ENCODE measurements at places on chromosomes 2 and 18.

DNA sequence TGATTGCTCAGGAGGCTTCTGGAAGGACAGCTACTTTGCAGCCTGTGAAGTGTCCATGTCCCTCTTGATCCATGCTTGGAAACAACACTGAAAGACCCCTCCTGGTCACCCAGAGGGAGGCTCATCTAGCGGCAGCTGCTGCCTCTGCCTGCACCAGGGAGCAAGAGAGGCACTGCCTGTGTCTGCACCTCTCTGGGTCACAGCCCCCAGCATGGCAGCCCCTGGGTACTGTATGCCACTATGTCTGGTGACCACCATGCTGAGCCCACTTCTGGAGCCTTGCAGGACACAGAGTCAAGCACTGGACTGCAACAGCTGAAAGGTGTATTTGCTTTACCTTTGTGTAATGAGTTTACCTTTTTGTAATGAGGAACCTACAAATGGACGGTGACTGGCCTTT, 186.3 kb upstream of the MYT1L start:
- DNase-seq, result no peak

DNA sequence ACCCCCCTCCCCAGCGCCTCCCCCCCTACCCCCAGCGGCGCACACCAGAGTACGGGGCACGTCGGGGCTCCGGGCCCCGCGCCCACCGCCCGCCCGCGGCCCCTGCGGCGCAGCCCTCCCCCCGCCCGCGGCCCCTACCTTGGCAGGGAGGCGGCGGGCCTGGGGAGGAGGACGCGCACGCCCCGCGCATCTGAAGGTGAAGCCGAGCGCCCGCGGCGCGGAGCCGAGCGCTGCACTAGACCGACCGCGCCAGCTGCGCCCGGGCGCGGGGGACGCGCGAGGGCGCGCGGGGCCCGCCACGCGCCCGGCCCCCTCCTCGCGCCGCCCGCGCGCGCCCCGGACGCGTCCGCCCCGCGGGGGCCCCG, at the start of gene ZNF516:
Gene ZNF516 (minus strand): TSS at position 237 of the 365 bp plus-strand sequence. CDS start 52,188 bp downstream, outside the sequence.
- no peak for DNase-seq

GRCh38 chr2:238108423-238109183, 8.5 kb downstream of the ESPNL start:
- DNase-seq, result no peak

- no peak for DNase-seq
These were observed 61.3 kb downstream of the PTRHD1 start for GRCh38 chr2:24731923-24732322.

GRCh38 chr2:215635071-215635787, 199.4 kb upstream of the FN1 start:
- no peak for DNase-seq

- DNase-seq, result no peak
These were observed 135.8 kb upstream of the DSEL start for GRCh38 chr18:67652288-67652687.

DNA sequence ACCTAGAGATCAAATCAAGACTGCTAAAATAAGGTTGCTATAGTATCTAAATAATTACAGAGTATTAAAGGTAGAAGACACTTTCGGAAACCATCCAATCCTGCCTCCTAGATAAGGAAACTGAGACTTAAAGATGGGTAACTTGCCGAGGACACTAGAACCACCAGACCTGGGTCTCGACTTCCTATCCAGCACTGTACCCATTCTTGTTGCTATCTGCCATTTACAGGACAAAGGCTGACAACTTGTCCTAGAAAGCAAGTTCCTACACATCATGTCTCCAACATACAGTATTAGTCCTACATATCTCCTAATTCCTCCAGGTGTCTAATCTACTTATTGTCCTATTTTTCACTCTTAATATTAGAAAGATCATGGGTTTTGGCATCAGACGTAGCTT, 37.7 kb downstream of the TRAK2 start:
- no peak for DNase-seq

GRCh38 chr2:36058953-36059352, 296.6 kb upstream of the CRIM1 start:
- DNase-seq, result no peak

GRCh38 chr2:223315813-223316212, 263.8 kb downstream of the KCNE4 start:
- no peak for DNase-seq

GRCh38 chr2:120678926-120679325, 56.7 kb upstream of the GLI2 start:
- no peak for DNase-seq

- DNase-seq, result no peak
These were observed 892.1 kb upstream of the ACVR2A start for GRCh38 chr2:146952696-146953095.

DNA sequence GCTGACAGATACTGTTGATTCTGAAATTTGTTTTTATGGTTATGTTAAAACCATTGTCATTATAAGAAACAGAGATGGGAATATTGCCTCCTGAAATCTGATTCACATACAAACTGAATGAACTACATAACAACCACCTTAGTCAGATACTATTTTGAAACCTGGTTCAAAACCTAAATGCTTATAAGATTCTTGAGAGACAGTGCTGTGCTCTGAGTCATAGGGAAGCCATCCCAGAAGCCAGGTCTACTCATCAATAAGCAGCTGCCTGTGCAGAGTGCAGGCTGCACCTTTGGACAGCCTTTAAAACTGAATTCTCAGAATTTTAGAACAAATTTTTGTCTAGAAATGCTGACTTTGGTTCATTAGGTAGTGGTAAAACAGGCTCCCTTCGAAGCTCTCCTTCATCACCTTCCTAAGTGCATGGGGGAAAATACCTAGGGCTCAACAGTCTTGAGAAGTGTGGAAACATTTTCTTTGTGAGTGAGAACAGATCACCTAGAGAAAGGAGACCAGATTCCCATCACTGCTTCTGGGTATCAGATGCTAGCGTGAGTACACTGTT, at the start of gene SERPINB7:
Gene SERPINB7 (plus strand): TSS at position 253 of the 565 bp plus-strand sequence. CDS start 6,955 bp downstream, outside the sequence.
- DNase-seq, result no peak

- no peak for DNase-seq
These were observed 352.0 kb downstream of the RNF144A start for GRCh38 chr2:7269106-7269643.

DNA sequence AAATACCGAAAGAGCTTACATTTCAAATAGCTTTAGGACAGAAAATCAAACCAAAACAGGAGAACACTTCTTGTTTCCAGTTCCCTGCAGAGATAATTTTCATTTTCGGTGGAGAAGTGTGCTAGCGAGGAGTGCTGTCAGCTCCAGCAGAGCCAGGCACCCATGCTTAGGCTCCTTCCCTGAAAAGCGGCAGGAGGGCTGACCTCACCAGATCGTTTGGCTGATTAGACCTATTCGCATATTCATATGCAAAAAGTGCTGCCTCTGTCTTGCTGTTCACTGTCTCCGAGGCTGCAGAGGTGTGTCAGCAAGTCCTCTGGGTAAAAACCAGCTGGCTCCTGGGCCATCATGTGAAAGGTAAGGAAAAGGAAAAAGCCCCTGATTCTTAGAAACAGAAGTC, 225.8 kb upstream of the COPS8 start:
- DNase-seq, result no peak

DNA sequence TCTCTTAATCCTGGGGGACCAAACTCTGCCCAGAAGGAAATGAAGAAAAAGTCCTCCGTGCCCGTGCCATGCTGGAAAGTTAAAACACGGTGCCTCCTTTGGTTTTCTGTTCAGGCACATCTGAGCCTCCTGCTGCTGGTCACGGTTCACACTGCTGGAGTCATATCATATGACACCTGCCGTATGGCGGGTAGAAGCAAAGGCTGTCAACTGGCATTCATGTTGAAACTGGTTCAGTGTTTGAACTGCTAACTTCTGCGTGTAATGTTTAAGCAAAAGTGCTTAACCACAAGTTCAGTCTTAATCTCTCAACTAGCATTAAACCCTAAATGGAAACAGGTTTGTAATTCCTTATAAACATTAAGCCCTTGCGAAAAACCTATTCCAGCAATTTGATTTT, 3.1 kb downstream of the STK39 start:
- peak; percentile 6 for DNase-seq

GRCh38 chr2:239385096-239386000, 15.5 kb downstream of the HDAC4 start:
- DNase-seq, result no peak

DNA sequence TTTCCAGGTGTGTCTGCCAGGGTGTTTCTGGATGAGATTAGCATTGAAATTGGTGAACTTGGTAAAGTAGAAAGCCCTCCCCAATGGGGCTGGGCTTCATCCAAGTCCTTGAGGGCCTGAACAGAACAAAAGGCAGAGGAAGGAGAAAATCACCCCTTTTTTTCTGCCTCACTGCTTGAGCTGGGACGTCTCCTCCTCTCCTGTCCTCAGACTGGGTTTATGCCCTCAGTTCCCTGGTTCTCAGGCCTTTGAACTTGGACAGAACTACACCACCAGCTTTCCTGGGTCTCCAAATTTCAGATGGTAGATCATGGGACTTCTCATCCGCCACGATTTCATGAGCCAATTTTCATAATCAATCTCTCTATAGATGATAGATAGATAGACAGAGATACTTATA, 53.7 kb upstream of the BIN1 start:
- no peak for DNase-seq

- DNase-seq, result no peak
These were observed 37.0 kb upstream of the DPP10 start for GRCh38 chr2:114405247-114406116.

- no peak for DNase-seq
These were observed 68.0 kb upstream of the ZNF236 start for GRCh38 chr18:76754351-76754750.
